Hematopoietic multipotent progenitor cell treated with erythropoietin and hydrocortisone succinate and interleukin-3 and kit ligand, for 8 days (in vitro differentiated cells): ENCODE measurements at places on chromosomes 11 and 22.

DNA sequence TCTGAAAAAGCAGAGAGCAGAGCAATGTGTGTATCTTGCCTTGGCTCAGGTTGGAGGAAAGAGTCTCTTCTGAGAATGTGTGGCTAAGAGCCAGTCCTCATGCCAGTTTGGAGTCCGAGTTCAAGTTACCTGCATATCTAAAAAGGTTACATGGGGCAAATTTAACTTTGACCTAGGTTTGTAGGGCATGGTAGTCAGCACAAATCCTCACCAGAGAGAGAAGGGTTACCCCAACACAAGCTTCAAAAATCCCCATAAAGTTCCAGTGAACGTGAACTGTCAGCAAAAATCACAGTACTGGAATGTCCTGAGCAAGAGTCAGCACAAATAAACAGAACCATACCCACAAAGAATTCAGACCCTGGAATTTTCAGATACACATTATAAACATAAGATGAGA is 13.8 kb downstream of the SDHD start:
- no peak for DNase-seq

- DNase-seq: no peak
These were observed 17.4 kb upstream of the CLMP start for GRCh38 chr11:123212406-123212805.

DNA sequence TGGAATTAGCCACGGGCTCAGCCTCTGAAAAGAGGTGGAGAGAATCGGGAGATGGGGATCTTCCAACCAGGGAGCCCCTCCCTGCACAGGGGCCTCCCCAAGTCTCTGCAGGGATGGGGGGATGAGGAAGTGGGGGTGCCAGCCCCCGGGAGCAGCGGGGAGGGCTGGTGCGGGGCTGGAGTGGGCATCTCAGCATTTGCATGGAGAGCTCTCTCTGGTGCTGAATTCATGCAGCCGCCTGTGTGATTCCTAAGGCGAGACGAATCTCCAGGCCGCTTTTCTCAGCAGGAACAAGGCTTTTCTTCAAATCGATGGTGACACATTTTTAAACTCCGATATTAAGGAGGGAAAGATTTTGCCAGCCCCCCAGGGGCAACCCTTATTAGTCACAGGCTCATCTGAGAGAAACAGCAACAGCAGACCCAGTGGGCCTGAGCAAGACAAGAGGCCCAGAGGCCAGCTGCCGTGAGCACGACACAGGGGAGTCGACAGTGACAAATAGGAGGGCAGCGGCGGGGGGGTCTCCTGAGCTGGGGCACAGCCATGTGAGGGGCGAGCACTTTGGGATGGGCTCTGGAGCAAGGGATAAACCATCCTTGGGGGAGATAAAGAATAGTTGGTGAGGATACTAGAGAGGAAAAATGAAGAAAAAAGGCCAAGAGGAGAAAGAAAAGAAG is 29.0 kb downstream of the MACROD1 start:
- no peak for DNase-seq

- no peak for DNase-seq
These were observed 481.7 kb upstream of the CADM1 start for GRCh38 chr11:115985896-115986295.

GRCh38 chr11:69539416-69540117 is 58.1 kb downstream of the LINC01488 start:
- DNase-seq: no peak

- no peak for DNase-seq
These were observed 162.9 kb upstream of the B3GAT1 start for GRCh38 chr11:134574947-134575346.

GRCh38 chr22:35375526-35375925 is 5.4 kb upstream of the HMOX1 start:
- no peak for DNase-seq

- no peak for DNase-seq
These were observed 20.6 kb downstream of the TSPAN4 start for GRCh38 chr11:863023-863909.

- DNase-seq: peak; percentile 42
These were observed 25.9 kb upstream of the HTATIP2 start for GRCh38 chr11:20337526-20338154.
